ENCODE measurements at places on chromosomes 2 and 18.

GRCh38 chr18:80041424-80041823 is 7.2 kb downstream of the RBFA start:
- DNase-seq: no peak

DNA sequence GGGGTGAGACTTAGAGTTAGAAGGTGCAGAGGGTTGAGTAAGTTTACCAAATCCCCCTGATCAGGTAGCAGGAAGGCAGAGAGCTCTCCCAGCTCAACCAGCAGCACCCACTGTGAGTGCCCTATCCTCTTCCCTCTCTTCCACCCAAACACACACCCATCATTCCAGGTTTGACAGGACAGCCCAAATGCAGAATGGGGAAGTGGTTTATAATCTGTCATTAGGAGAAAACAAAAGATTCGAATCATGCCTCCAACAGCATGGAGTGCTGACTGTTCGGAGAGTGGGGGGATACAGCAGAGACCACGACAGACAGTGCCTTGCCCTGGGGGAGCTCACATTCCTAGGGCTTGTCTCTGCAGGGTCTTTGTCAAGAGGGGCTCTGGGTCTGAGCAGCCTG is 11.7 kb downstream of the CXCR2 start:
- no peak for DNase-seq

- DNase-seq: no peak
Measured at GRCh38 chr2:116467243-116467642, 1347.2 kb upstream of the DDX18 start.

DNA sequence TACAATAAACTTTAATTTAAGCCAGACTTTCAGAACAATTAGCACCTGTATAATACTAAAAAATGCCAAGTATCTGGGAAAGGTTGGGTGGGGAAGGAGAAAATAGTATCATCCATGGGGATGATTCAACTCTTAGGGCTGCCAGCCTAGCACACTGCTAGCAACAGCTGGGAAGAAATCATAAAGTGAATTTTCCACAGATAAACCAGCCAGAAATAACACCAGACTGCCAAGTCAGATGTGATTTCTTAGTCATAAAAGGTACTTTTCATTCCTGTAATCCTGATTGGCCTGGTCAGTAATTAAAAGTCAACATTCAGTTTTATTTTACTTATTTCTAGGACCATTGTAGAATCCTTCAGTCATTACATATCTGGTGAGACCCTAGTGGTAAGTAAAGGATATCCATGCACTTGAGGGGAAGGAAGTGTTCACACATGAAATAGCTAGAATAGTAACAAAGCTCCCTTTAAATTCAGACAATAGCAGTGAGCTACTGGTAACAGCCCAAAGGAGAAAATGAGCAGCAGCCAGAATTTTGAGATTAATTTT is 59.4 kb downstream of the LIMS1 start:
- DNase-seq: no peak
